CD4-positive, alpha-beta T cell treated with Interleukin-4 for 1 hour (primary cell): ENCODE measurements at places on chromosomes 4 and X.

- DNase-seq = no peak
These were observed 14.8 kb upstream of the PPARGC1A start for GRCh38 chr4:23904639-23905071.

- DNase-seq = no peak
These were observed 285.3 kb downstream of the ANKRD50 start for GRCh38 chr4:124427095-124427767.

DNA sequence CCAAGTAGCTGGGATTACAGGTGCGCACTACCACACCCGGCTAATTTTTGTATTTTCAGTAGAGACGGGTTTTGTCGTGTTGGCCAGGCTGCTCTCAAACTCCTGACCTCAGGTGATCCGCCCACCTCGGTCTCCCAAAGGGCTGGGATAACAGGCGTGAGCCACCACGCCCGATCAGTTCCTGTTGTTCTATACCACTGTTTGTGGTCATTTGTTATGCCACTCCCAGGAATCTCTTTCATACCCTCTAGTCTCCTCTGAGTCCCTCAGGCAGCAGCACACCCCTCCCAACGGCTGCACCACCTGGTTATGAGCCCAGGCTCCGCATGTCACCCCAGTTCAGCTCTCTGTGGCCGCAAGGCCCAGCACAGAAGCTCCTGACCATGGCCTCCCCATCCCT, 17.5 kb upstream of the CD99 start:
- DNase-seq = no peak

GRCh38 chrX:132017431-132018185, 5.5 kb upstream of the STK26 start:
- DNase-seq = no peak

GRCh38 chr4:18404642-18405041, 383.1 kb upstream of the LCORL start:
- no peak for DNase-seq

DNA sequence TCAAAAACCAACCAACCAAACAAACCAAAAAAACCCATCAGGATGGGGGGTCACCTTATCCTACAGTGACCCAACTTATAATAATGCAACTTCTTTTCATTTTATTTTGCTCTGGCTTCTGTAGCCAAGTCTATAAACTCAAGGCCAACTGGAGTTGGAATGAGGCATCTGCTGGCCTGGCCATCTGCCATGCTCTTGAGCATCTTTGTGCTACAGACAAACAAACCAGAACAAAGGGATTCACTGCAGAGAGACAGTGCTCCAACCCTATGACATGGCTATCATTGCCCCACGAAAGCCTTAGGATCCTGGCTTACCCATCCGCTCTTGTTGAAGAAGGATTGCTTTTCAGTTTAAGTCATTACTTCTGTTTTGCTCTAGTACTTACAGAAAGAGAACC, 49.2 kb upstream of the SCRG1 start:
- no peak for DNase-seq

GRCh38 chr4:31983677-31984076, 1263.5 kb downstream of the PCDH7 start:
- no peak for DNase-seq

DNA sequence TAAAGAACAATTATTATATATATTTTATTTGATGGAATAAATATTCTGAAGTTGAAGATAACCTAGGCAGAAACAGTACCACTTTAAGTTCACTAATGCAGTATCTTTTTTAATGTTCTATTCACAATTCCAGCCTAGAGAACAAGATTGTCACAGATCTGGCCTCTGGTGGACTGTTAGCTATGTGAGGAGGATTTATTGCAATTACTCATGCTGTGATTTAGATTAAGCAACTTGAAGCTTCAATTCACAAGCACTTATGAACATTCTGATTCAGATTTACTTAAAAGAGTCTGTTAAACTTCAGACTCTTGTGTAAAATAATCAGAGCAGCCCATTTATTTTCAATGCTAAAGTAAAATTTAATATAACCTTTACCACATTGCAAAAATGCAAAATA, 1489.8 kb downstream of the STIM2 start:
- DNase-seq = no peak

DNA sequence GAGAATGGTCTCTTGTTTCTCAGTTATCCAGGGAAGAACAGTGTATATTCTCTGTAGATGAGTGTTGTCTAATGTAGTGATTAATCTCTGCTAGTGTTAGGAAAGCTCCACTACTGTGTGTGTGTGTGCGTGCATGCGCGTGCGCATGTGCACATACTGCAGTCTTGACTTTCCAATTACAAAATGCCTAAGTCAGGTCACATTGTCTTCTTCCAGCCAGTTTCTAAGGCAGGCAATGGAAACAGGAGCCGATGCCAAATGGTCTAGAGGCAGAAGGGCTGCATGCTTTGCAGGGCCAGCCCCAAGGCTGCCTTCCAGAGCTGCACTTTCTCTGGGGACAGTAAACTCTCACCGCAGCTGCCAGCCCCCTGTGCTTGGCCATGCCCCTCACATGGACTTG, 30.5 kb upstream of the NAP1L5 start:
- DNase-seq = no peak

DNA sequence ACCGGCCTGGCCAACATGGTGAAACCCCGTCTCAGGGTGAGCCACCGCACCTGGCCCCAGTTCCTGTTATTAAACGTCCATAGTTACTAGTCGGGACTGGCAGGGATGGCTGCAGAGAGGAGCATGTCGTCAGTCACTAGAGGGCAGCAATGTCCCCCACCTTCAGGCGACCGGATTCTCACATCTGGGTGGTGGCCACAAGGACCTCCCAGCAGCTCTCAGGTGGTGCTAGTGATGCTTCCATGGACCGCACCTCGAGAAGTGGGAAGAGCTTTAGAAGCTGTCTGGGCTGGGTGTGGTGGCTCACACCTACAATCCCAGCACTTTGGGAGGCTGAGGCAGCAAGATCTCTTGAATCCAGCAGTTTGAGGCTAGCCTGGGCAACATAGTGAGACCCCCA, 13.3 kb upstream of the IL3RA start:
- DNase-seq = peak; percentile 75

DNA sequence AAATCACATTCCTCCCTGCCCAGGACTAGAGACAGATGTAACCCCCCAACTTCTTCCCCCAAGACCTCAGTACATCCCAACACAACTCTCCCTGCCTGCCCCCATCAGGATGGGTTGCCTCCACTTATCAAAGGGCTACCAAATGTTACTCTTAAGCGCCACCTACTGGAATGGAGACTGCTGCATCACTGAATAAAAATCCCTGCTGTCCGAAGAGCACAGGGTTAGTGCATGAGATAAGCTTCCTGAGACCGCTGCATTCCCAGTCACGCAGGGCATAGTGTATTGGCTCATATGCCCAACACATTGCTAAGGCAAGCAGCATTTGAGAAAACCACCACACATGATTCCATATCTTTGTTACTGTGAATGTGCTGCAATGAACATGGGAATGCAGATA, 544.5 kb downstream of the PPP4R3C start:
- no peak for DNase-seq

DNA sequence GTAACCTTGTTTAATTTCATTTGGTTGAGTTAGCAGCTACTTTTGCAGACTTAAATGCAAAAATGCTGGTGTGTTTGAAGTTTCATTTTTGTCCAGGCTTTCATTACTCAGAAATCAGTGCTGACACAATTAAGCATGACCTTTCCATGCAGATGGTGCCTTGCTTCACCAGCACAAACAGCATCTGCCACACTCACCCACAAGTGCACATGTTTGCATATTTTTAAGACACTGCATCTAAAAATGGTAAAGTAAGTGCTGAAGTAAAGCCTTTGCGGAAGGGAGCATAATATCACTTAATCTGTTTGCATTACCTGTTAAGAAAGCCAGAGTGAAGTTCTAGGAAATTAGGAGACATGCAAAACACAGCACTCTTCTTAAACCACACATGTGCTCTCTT, 7.3 kb upstream of the DAPP1 start:
- DNase-seq = no peak

DNA sequence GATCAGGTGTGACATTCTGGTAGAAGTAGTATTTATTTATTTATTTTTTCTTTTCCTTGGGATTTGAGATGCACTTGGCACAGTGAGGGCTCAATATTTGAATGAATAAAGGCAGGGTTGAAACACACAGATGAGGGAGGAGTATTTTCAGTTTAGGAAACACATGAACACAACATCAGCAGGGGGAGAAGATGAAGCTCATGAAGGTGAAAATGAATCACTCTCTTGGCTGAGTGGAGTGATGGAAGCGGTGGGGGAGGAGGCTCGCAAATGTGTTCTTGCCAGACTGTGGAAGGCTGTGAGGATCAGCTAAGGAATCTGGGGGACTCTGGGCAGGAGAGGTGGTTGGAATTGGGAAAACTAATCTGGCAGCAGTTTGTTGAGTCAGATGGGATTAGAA, 55.3 kb downstream of the ARHGAP10 start:
- DNase-seq = no peak

DNA sequence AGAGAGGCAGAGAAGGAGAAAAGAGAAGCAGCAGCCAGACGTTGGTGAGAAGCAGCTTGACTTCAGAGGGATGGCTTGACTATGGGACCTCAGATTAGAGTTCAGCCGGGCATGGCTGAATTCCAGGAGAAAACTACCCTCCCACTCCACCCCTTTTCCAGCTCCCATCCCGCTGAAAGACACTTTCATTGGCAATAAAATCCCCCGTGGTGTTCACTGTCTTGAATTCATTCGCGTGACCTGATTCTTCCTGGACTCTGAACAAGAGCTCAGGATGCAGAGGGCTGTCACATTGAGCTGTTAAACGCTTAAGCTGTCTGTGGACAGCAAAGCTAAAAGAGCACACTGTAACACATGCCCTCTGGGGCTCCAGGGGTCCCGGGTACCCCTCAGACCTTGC, 1575.3 kb upstream of the AGA start:
- no peak for DNase-seq

GRCh38 chr4:185576962-185577950, 41.9 kb upstream of the PDLIM3 start:
- no peak for DNase-seq

DNA sequence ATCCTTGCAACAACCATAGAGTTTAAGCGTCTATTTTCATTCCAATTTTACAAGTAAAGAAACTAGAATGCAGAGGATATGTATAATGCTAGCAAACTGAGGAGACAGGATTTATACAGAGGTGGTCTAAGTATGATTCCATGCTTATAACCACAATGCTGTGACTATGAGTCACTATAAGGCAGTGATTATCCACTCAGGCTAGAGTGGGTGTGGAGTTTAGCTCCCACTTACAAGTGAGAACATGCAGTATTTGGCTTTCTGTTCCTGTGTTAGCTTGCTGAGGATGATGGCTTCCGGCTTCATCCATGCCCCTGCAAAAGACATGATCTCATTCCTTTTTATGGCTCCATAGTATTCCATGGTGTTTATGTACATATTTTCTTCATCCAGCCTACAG, 41.6 kb upstream of the EDA2R start:
- DNase-seq = no peak

- no peak for DNase-seq
These were observed 1157.2 kb upstream of the ADGRL3 start for GRCh38 chr4:60042941-60043340.

- DNase-seq = no peak
These were observed 28.2 kb downstream of the CHIC2 start for GRCh38 chr4:54036184-54036583.

DNA sequence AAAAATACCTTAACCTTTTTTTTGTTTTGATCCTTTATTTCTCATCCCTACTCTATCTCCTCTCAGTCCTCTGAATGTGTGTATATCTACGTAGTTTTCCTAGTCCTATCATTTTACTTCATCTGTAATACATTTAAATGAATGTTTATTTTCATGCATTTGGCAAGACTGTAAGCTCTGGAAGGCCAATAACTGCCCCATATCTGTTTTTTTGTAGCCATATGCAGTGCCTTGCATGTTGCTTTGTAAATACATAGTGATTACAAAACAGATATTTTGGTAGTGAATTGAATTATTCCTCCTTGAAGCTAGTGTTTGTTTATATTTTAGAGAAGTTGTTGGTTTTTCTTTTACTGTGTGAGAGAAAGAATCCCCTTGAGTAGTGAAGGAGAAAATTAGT, 450.2 kb downstream of the PCDH18 start:
- DNase-seq = no peak

DNA sequence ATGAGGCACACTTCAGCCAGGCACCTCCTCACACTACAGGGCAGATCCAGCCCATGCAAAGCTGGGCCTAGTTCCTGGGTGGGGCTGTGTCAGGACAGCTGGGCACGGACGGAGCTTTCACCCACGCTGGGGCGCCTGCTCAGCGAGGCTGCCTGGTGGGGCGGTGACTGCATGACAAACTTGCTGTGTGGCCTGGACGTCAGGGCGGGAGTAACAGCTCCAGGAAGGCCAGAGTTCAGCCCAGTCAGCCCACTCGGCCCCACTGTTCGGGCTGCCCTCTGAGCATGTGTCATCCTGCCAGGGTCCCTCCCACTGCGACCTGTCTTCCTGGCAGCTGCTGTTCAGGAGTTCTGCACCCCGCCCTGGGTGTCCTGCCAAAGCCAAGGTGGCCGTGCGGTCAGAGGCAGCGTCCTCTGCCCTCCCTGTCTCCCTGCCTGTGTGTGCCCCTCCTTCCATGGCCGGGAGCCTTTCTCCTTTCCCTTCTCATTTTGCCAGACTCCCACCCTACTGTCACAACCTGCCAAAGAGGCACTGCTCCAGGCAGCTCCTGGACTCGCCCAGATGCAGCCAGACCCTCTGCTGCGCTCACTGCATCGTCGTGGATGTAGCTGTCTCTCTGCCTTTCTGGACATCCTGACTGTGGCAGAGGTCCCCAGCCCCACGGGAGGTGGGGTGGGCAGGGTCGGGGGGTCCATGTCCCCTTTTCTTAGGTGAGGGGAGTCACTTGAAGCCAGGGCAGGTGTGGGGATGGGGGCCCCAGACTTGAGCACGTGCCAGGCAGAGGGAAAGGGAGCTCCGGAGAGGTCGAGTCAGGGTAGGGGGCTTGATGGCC, 33.0 kb upstream of the KIAA0232 start:
- DNase-seq = no peak

- no peak for DNase-seq
These were observed 273.1 kb downstream of the DCTD start for GRCh38 chr4:182643801-182644682.

DNA sequence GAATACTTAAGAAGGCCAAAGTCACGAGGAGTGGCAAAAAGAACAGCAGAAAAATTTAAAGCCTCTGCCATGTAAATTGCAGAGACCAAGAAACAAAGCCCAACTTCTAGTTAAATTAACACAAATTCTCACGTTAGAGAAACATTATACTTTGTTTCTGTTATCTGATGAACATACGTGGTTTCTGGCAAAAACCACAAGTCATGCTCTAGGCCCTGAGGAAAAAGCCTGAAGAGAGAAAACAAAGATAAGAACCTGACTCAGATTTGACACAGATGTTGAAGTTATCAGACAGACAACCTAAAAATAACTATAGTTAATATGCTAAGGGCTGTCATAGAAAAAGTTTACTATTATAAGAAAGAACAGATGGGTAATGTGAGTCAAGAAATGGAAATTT, 149.1 kb upstream of the PCDH10 start:
- DNase-seq = no peak
